Neuronal stem cell (in vitro differentiated cells): ENCODE measurements at places on chromosomes 7 and 10.

DNA sequence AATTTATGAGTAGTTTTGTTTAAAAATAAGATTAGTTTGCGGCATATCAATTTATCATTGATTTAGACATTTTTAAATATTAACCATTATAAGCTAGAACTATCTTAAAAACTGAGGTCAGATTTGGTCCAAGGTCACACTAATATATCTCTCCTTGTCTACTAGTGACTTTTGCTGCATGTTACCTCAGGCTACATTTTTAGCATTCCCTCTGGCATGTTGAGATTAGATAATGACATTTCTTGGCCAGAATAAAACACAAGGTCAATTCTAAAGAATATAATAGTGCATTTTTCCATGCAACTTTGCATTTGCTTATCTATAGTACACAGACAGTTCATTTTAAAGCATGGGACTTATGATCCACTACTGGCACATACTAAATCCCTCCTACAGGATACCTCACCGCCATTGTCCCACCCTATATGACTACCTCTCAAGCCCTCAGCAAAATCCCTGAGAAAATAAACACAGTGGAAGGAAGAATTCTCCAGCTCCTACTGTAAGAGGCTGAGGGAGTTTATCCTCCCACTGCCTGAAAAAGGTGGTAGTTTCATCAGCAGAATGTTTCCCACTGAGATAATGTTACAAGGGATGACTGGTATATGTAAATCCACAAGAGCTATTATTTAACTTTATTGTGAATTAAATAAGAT, 816.4 kb downstream of the GRM8 start:
- no peak for DNase-seq

DNA sequence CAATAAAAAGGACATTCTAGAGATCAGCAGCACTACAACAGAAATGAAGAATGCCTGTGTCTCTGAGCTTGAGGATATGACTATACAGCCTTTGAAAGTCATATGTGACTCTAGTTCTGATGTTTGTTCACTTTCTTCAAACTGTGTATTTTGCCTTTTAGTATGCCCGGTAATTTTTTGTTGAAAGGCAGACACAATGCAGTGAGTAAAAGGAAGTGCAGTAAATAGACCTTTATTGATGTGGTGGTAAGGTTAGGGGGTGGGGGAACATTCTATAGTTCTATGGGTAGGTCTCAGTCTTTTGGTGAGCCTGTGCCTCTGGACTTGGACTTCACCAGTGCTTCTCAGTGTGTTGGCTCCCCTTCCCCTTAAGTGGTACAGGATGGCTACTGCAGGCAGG, 143.5 kb upstream of the CDC14C start:
- DNase-seq, result no peak

GRCh38 chr10:88418871-88419270, 164.2 kb downstream of the RNLS start:
- no peak for DNase-seq

DNA sequence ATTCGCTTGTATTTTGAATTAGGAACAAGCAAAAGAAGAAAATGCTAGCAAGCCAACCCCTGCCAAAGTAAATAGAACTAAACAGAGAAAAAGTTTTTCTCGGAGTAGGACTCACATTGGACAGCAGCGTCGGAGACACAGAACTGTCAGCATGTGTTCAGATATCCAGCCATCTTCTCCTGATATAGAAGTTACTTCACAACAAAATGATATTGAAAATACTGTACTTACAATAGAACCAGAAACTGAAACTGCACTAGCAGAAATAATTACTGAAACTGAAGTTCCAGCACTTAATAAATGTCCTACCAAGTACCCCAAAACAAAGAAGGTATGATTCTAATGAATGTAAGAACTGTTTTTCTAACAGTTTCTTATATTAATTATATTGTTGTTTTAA, 87.9 kb downstream of the KMT2E start:
- no peak for DNase-seq

DNA sequence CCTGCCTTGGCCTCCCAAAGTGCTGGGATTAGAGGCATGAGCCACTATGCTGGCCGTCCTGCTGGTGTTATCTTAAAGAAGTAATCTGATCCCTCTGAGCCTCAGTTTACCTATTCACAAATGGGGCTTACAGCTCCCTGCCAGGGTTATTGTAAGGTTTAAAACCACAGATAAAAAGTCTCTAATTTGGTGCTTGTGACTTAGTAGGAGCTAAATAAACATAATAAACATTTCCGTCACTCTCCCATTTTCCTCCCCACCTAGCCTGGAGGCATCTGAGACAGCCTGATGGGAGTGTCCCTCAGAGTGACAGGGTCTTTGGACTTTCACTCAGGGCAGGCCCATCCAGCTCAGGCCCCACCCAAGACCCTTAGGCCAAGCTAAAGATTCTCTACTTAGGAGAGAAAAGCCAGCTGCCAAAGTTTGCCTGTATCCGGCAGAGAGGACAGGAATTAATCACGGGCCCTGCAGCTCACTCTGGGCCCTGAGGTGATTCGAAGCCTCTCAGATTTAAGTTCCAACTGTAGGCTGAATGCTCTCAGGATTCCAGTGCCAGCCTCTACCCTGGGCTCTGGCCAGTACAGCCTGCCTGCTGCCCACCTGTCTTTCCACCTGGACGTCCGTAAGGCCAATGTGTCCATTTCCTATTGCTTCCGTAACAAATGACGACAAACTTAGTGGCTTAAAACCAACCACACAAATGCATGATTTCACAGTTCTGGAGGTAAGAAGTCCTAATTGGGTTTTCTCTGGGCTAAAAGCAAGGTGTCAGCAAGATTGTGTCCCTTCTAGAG, 21.8 kb upstream of the DUSP5 start:
- no peak for DNase-seq

GRCh38 chr7:104538152-104538551, 209.7 kb downstream of the LHFPL3 start:
- no peak for DNase-seq

GRCh38 chr7:92612501-92612900, 22.3 kb upstream of the FAM133B start:
- no peak for DNase-seq

DNA sequence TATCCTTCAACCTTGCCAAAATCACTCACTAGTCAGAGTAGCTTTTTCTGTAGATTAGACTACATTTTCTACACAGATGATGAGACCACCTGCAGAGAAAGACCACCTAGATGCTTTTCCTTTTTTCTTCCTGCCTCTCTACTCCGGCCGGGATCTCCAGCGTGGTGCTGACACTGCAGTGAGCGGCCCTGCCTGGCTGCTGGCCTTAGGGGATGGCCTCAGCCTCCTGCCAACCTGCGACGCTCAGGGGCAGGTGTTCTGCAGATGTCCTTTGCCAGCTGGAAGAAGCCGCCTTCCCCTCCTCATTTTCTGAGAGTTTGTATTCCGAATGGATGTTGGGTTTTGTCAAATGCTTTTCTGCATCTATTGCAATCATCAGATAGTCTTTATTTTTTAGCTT, 43.5 kb upstream of the NKX6-2 start:
- DNase-seq, result no peak

DNA sequence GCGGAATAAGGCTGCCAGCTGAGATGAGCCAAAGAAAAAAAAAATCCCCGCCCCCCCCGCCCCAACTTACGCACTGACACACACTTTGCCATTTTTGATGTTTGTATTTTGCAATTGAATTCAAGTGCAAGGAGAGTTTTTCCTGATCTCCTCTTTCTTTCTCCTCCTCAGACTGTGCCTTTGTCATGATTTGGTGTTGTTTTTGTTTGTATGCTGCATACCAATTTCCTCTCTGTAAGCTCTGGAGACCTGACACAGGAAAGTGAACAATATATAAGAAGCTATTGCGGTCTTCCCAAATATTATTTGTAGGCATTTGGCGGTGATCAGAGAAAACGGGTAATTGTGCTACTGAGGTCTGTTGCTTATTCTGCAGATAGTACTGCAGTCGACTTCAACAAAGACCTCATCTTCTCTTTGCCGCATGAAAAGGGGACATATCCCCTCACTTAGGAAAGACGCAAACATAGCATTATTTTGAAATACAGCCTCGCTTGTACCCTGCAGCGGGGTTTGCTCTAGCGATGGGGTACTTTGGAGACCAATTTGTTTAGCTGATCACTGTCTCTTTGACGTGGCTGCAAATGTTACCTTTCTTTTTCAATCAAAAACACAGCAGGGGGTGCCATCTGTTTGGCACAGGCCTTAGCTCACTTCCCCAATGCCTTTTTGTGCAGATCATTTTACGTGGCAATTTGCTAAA, 206.6 kb downstream of the SKAP2 start:
- DNase-seq, result peak; percentile 51

GRCh38 chr10:94230134-94230785, 132.5 kb downstream of the NOC3L start:
- no peak for DNase-seq
